ENCODE measurements at places on chromosomes 7 and 10.

- no peak for DNase-seq
Measured at GRCh38 chr10:37711617-37712488, 145.6 kb downstream of the ZNF248 start.

DNA sequence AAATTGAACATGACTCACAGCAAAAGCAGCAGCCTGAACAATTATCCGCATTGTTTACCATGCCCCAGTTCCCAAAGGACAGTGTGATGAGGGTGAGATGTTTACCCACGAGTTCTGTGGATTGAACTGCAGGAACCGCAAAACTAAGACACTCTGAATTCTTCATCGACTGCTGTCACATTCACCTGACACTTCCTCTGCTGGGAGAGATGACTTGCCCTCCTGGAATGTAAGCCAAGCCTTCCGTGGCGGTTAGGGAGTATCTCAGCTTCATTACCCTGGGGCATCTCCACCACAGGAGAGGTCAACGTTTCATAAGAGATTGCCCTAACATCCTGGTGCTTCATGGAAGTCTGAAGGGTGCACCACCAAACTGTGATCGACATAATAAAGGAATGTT, 374.6 kb upstream of the ADARB2 start:
- DNase-seq: no peak

DNA sequence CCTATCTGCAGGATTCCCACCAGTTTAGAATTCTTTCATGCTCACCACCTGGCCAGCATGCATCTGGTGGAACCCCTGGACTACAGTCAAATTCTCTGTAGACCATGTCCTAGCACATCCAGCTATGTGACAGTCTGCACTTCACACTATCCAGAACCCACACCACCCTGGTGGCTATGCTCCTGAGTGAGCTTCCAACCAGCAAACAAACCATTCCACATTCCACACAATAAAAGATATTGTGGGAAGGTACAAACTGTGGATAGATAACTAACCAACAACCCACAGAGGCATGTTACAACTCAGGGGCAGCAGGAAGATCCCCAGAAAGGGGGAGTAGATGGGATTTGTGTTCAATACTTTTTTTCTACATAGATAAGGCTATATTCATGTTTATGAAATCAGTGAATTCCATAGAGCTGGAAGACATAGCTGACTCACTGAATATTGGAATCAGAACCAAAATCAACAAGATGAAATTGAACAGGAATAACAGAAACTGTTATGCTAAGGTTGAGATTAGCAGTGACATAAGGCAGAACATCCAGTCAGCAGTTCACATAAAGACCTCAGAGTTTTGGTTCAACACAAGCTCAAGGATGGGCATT, 72.5 kb downstream of the LRRC17 start:
- no peak for DNase-seq

- DNase-seq: peak; percentile 46
Measured at GRCh38 chr10:70478191-70479164, at the start of gene PALD1. Gene PALD1 (plus strand): TSS chr10:70478767. CDS start chr10:70525952, 47,185 bp downstream.

DNA sequence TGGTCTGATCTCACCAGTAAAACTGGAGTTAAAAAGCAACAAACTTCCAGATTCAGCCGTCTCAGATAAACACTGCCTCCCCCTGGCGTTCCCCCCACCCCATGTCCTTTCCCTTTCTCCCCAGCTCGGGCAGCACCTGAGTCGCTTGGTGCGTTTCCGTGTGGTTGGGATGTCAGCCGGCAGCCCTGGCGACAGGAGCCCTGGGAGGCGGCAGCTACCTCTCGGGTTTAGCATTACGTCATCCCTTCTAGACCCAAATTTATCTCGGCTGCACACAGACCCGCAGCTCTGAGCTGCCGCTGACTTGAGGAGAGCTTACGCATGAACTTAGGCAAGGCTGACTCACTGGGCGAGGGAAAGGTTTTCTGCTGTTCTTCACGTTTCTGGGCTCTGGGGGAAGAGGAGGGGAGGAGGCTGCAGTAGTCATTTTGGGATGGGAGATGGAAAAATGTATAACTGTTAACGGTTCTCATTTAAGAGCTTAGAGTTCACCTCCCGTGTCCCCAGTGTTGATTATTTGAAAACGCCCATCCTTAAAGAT, 14.4 kb downstream of the MXI1 start:
- peak; percentile 80 for DNase-seq

GRCh38 chr10:123665491-123666286, 466 bp upstream of the GPR26 start:
- no peak for DNase-seq

GRCh38 chr7:16847381-16847860, 34.4 kb downstream of the AGR3 start:
- no peak for DNase-seq

DNA sequence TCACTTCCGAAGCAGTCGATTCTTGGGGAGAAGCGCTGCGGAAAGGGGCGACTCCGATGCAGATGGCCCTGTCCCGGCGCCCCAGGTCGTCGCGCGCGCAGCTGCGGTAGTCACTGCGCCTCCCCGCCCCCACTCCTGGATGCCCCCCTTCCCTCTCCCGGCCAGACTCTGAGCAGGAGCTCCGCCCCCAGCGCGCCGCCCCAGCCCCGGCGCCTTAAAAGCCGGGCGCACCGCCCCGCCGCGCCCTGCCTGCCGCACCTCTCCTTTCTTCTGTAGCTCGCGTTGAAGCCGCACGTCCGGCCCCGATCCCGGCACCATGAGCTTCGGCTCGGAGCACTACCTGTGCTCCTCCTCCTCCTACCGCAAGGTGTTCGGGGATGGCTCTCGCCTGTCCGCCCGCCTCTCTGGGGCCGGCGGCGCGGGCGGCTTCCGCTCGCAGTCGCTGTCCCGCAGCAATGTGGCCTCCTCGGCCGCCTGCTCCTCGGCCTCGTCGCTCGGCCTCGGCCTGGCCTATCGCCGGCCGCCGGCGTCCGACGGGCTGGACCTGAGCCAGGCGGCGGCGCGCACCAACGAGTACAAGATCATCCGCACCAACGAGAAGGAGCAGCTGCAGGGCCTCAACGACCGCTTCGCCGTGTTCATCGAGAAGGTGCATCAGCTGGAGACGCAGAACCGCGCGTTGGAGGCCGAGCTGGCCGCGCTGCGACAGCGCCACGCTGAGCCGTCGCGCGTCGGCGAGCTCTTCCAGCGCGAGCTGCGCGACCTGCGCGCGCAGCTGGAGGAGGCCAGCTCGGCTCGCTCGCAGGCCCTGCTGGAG, at the start of gene INA:
INA (plus strand) TSS at position 243 of the 817 bp plus-strand sequence; CDS start at position 317, 74 bp downstream.
- no peak for DNase-seq

DNA sequence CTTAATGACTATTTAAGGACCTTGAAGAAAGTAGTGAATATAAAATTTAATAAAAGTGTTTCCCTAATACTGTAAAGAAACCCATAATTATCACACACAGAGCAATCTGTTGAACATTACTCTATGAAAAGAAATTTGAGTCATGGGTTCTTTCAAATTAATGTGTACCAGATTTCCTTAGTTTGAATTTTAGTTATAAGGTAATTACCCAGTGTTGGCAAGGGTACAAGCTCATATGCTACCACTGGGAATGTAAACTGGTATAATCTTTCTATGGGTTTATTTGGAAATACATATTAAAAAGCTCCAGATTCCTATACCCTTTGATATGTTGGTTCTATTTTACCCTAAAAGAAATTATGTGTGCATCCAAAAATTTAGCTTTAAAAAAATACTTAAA, 22.9 kb downstream of the PANK1 start:
- no peak for DNase-seq

- DNase-seq: no peak
Measured at GRCh38 chr7:49775065-49775948, 1.9 kb downstream of the VWC2 start.

- no peak for DNase-seq
Measured at GRCh38 chr10:24622781-24623301, 100.8 kb downstream of the ARHGAP21 start.

GRCh38 chr10:88120075-88120474, 256.6 kb downstream of the PTEN start:
- DNase-seq: no peak

- DNase-seq: no peak
Measured at GRCh38 chr10:15898046-15898445, 37.7 kb upstream of the MINDY3 start.

GRCh38 chr7:46218461-46219200, 297.6 kb upstream of the IGFBP3 start:
- DNase-seq: no peak

- no peak for DNase-seq
Measured at GRCh38 chr10:121296881-121297585, 301.2 kb downstream of the FGFR2 start.

GRCh38 chr10:29553544-29554250, 81.1 kb downstream of the SVIL start:
- DNase-seq: no peak

GRCh38 chr7:42250411-42250810, 13.4 kb upstream of the GLI3 start:
- no peak for DNase-seq

DNA sequence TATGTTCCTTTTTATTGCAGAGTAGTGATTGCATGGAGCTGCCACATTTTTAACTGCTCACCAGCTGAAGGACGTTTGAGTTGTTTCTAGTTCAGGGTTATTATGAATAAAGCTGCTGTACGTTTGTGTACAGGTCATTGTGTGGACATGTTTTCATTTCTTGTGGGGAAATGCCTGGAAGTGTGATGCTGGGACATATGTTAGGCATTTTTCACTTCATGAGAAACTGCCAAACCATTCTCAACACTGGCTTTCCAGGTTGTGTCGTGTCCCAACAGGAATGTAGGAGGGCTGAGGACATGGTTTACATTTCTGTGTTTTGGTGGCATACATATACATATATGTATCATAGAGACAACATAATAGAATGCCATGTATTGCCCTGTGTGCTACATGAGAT, 73.0 kb downstream of the NEURL1 start:
- no peak for DNase-seq

GRCh38 chr7:82562716-82563404, 119.3 kb upstream of the CACNA2D1 start:
- no peak for DNase-seq
